NCI-H460 (cell line): ENCODE measurements at places on chromosomes 16 and 17. TPM values are rescaled to one million over a fixed set of nuclear protein-coding genes. Genes with fewer than 3 reads are reported as not detected.

DNA sequence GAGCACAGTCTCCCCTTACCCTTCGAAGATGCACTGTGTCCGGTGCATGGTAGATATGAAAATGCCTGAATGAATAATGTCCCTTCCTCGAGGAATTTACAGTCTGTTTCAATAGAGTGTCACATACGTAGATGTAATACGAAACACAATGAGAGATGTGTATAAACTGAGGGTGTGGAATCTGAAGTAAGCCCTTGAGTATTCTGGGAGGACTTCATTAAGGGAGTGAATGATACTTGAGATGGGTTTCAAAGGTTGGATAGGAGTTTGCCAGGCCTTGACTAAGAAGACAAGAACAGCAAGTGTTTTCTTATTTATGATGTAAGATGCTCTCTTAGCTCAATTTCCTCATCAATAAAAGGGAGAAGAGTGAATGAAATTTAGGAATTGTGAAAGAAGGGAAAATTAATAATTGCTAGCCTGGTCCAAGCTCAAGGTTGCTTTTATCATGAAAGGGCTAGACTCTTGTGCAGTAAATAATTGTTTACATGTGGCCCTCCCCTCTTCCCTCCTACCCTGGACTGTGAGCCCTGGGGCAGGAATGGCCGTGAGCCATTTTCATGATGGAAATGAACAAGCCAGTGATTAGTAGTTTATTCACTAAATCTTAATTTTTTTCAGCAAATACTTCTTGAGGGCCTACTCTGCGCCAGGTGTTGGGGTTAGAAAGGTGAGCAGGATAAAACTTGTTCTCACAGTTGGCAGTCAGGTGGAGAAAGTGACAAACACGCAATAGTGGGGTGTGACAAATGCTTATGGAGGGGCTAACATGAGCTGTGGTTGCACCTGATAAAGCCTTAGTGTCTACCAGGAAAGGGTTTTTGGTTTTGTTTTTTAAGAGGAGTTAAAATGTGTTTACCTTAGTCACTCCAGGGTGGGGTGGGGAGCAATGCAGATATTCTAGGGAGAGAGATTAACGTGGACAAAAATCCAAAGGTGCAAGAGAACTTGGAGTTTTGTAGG is 1.6 kb downstream of the KIF22 start:
- peak; percentile 68 for DNase-seq

DNA sequence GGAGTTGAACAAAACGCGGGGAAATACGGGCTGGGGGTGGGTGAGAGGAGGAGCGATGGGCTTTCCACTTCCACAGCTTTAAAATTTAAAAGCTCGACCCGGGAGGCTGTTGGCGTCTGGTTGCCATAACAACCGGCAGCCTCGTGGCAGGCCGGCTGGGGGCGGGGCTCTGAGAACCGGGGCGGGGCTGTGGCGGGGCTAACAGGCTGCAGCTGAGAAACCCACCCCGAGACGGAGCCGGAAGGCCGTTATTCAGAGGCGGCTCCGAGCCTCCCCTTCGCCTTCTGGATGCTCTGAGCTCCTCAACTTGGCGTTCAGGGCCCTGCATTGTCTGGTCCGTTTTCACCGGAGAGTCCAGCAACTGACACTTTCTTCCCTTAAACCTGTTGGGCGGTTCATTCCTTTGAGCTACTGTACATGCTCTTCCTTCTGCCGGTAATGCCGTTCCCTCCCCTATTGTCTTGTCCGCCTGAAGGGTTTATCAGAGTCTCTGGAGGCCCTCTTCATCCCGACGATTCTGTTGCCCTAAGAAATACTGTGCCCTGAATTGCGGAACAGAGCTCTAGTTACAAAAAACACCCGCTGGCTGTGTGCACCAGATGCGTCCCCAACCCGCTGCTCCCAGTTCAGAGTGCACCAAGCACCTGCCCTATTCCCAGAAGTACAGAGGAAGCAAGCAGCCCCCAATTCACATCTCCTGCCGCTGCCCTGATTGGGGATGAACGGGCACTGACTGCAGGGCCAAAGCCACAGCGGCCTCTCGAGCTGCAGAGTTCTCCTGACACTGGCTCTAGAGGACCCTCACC is 596 bp downstream of the DNAAF8 start:
- DNase-seq: peak; percentile 62

The CRYBA1 gene
- total RNA-seq: not detected in 2 replicates

The CAMKK1 gene
- 11.9 and 12.8 TPM in 2 replicates for total RNA-seq

- peak; percentile 90 for DNase-seq
These were observed 1.5 kb downstream of the HCFC1R1 start for GRCh38 chr16:3022208-3022683.

GRCh38 chr16:31869511-31870201 is 4.0 kb upstream of the ZNF267 start:
- no peak for DNase-seq

GRCh38 chr17:2067608-2068024 is 12.7 kb downstream of the HIC1 start:
- no peak for DNase-seq
